T-helper 22 cell (primary cell): ENCODE measurements at places on chromosomes 12 and 14.
A peak's percentile ranks its signal among the peaks of the same experiment; 100 is the strongest.

DNA sequence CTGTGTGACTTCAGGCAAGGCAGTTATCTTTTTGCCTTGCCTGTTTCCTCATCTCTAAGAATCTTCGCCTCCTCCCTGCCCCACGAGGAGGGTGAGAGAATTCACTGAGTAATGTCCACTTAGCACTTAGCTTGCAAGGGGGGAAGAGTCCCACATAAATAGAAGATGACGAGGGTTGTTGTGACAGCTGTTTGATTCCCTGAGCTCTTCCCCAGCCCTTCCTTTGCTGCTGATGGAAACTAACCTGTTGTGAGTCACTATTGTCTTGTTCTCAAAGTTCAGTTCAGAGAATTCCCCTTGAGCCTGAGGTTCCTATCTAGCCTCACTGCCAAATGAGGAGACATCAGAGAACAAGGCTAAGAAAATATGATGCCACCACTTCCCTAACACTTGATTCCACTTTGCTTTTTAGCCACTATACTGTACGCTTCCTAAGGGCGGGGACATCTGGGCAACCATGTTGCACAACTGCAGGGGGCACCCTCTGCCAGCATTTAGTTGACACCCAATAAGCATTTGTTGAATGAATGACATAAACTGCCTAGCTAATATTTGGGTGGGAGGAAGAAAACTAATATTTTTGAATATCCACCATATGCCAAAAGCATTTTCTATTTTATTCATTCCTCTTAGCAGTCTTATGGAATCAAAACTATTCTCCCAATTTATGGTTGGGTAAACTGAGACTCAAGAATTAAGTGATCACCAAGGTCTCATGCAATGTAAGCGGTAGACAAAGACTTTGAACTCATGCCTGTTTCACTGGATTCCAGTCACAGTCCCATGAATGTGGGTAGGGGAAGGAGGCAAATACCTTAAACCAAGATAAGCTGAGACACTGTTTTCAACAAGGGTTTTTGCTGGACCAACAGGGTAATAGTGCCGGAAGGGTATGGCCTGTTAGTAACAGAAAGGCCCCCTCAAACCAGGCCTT lies 77.6 kb downstream of the ZFP36L1 start:
- no peak for DNase-seq

GRCh38 chr14:99721792-99722516 lies 37.9 kb downstream of the CYP46A1 start:
- DNase-seq = no peak

GRCh38 chr14:98623788-98624415 lies 648.1 kb downstream of the BCL11B start:
- no peak for DNase-seq

- no peak for DNase-seq
Measured at GRCh38 chr14:90560991-90561390, 164.2 kb downstream of the CALM1 start.

DNA sequence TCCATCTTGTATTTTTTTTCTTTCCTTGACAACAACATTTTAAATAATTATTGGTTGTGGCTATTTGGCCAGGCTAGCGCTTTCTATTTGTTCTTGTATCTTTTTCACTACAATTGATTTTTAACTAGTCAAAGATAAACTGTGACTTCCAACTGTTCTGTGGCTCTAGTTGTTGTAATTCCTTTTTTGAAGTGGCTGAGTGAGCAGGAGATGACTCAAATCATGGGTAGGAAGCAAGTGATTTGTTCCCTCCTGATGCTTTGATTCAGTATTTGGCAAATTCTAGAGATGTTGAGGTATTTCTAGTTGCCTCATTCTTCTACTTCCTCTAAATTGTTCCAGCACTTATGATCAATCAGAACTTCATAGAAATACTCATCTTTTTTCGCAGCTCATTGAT lies 633.5 kb downstream of the RERGL start:
- DNase-seq = no peak

GRCh38 chr14:94112513-94113063 lies 2.1 kb downstream of the IFI27 start:
- DNase-seq = no peak

DNA sequence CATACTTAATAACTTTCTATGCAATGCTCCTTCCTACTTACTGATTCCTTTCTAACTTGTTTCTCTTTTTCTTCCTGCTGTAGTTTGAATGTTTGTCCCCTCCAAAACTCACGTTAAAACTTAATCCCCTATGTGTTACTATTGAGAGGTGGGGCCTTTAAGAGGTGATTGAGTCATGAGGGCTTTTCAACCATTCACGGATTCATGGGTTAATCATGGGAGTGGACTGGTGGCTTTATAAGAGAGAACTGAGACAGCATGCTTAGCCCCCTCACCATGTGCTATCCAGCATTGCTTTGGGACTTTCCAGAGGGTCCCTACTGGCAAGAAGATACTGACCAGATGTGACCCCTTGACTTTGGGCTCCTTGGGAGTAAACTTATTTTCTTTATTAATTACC lies 66.0 kb upstream of the TRIM9 start:
- DNase-seq = no peak

- DNase-seq = no peak
Measured at GRCh38 chr14:95541932-95542930, 7.4 kb downstream of the GLRX5 start.

DNA sequence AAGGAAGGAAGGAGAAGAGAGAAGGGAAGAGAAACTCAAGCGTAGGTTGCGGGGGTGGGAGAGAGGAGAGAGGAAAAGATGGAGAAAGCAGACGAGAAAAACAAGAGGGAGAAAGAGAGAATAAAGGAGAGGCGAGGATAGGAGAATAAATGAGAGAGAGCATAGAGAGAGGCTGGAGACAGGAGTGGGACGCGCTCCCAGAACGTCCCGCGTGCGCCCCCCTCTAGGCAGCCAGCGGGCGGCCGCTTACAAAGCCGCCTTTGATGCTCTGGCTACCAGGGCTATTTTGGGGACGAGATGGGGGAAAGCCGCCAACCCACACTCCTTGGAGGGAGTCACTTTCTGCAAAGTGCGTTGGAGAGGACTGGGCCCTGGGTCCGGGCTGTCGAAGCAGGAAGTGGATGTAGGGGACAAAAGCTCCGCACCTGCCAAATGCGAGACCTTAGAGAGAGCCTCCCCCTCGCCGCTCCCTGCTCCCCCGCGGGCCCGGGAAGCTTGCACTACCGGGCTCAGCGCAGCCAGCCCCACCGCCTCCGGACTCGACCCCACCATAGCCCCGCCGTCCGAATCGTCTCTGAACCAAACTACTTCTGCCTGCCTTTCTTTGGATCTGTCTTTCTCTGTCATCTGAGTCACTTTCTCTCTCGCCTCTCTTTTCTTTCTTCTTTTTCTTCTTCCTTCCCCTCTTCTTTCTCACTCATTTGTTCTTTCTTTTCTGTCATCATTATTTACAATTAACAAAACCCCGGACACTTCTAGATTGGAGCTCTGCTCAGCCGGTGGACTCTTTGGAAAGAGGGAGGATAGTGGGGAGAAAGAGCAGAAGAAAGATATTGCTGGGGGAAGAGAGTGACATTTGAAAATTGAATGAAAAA lies 8.0 kb downstream of the ASCL1 start:
- DNase-seq = no peak

DNA sequence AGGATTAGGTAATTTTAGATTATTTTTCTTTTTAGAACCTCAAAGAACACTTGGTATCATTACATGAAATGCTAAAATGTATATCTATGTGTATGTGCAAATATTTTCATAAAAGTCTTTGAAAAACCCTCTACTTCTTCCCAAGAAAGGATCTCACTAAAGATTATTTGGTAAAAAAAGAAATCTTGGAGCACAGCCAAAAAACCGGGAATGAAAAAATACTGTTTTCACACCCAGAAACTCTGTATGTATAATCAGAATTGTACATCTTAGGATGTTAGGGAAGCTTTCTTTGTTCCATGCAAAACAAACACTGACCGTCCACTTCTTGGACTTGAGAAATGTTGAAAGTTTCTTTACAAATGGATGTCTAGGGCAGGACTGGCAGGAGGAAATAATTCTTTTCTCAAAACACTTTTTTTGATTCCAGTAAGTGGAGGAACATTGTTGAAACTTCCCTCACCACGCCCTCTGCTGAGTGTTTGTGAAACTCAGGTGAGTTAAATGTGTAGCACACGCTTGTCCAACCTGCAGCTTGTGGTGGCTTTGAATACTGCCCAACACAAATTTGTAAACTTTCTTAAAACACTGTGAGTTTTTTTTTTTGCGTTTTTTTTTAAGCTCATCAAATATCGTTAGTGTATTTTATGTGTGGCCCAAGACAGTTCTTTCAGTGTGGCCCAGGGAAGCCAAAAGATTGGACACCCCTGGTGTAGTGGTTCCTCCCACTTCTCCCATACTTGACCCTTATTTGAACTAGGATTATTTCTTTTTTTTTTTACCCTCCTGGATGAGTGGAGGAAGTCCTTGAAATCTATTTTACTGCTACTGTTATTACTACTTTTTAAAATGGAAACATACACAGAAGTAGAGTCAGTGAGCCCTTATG lies 26.6 kb downstream of the FBXO34 start:
- no peak for DNase-seq

DNA sequence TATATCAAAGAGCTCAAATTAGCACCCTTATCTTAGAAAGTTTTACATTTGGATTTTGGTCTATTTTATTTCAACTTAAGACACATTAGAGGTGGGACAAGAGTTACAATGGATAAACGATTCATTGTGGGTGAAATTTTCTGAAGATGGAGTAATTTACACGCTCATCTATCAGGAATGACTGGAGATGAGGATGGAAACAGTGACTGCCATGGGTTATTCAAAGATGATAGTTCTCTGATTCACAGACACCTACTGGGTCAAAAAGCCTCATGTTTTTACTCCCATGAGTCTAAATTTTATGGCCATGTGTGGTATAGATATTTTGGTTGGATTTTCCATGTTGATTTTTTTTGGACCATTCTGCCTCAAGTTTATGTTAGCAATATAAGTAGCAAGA lies 22.1 kb downstream of the SAMD4A start:
- no peak for DNase-seq

GRCh38 chr12:58893495-58893894 lies 26.8 kb downstream of the LRIG3 start:
- DNase-seq = no peak

DNA sequence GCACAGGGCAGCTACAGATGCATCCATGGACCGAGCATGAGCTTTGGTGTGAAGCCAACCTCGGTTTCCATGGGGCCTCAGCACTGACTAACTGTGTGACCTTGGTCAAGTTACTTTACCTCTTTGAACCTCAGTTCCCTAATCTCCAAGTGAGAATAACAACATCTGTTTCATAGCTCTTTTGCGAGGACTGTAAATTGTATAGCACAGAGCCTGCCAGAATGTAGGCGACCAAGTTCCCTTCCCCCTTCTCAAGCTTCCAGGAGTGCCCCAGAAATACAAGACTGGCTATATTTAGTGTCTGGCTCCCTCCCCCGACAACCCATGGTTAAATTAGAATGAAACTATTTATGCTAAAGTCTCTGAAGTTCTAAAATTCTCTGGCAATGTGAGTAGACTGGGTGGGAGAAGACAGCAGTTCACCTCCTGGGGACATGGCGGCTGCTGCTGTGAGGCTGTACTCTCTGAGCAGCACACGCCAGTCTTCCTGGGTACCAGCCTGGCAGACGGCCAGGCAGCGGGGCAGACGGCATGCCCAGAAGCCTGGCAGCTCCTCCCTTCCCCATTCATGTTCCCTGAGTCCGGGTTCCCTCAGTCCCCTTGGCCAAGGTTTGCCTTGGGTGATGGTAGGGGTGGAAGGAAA lies 22.0 kb upstream of the TMED10 start:
- DNase-seq = no peak

- DNase-seq = no peak
Measured at GRCh38 chr12:124542021-124542949, 25.1 kb downstream of the NCOR2 start.

DNA sequence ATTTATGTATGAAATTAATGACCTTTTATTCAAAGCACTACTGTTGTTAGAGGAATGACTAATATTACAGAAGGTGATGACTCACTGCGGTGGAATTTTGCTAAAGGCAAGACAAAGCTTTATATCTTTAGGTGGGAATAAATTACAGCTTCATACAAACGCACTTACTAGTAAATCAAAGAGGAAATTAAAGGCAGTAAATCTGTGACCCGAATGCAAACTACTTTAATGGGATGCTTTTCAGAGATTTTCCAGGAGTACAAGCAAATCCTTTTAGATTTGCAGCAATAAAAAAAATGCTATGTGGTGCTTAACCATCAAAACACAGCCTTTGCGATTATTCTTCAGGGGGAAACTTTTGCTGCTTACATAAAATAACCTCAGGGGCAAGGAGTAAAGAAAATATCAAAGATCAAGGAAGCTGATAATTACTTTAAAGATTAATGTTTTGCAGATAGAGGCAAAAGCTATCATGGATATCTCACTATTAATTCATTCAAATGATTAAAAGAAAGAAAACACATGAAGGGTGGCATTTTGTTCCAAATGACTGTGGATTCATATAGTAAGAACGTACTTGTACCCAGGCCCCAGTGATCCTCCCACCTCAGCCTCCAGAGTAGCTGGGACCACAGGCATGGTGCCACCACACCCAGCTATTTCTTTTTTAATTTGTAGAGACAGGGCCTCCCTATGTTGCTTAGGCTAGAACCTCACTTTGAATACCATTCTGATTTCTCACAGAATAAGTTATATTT lies 98.9 kb downstream of the DENND5B start:
- DNase-seq = no peak

DNA sequence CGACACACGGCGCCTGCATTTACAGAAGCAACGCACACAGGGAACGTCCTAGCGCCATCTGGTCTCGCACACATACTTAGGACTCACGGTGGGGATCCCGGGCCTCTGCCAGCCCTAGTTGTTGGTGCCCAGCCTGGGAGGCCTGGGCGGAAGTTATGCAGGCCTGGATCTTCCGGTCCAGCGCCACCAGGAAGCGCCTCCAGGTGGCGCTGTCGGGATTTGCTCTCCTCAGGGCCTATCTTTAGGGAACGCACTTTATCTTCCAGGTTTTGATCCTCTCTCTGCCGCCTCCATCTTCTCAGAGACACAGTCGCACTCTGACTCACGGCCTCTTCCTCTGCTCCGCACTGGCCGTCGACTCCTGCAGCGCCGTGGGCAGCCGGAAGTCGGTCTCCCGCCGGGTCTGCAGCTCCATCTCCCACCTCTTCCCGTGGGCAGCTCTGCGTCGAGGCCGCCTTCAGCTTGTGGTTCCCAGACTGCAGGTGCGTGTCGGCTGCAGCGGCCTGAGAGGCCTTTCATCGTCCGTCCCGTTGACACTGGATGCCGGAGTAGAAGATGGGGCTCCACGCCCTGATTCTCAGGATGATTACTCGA lies 760.4 kb downstream of the TMEM121 start:
- no peak for DNase-seq

- DNase-seq = peak; percentile 48
Measured at GRCh38 chr14:21924479-21924878, 250.9 kb upstream of the OR4E1 start.

- DNase-seq = no peak
Measured at GRCh38 chr12:124030008-124030407, 57.0 kb downstream of the ZNF664 start.

- DNase-seq = no peak
Measured at GRCh38 chr12:16449459-16449858, 102.0 kb downstream of the MGST1 start.

DNA sequence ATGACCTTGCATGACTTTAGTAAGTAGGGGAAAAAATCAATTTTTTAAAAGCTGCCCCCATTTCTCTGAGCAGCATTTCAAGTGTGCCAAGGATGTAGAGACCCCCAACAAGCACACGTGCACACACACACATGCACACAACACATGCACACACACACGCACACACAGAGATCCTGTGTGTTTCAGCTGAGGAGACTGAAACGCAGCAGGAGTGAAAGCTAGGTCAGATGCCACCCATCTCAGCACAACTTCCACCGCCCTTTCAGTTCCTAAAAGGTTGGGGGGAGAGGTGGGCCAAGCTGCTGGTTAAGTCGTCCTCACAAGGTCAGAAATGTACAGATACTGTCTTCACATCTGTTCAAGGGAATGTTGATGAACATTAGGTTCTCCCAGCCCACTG lies 13.9 kb downstream of the MYL2 start:
- DNase-seq = no peak
